ENCODE measurements at places on chromosomes 12 and 14.
A peak's percentile ranks its signal among the peaks of the same experiment; 100 is the strongest.

- DNase-seq = no peak
Measured at GRCh38 chr12:124520265-124520701, 47.1 kb downstream of the NCOR2 start.

DNA sequence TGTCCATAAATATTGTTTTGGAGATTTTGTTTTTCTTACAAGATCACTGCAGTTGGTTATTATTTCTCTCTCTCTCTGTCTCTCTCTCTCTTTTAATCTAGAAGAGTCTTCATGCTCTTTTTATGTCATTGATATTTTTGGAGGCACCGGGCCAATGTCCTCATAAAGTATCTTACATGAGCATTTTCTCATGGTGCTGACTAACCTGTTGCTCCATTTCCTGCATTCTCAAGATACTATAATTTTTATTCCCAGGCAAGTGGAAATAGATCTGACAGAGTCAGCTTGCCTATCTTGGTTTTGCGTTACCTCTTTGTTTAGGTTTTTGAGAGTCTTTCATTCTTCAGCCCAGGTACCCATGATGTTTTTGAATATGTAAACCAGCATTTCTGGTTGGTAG, 938.8 kb upstream of the FBXO33 start:
- DNase-seq = no peak

GRCh38 chr14:33103489-33103888, 164.8 kb downstream of the NPAS3 start:
- DNase-seq = no peak

DNA sequence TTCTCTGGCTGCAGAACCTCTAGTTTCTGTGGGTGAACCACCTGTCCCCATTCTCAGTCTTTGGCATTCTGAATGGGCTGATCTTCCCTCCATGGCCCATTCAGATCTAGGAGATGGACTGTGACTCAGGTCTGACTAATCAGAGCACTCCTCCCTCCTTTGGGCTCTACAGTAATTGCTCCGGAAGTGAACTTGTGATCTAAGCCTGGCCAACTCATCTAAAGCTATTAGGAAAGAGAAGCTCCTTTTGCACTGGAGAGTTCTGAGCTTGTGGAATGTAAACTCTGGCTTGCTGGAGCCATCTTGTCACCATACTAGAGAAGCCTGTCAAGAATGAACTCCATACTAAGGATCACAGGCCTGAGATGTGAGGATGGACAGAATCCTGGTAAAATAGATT, 168.2 kb downstream of the SUDS3 start:
- DNase-seq = no peak

- no peak for DNase-seq
Measured at GRCh38 chr14:54877015-54877702, 25.5 kb downstream of the GCH1 start.

DNA sequence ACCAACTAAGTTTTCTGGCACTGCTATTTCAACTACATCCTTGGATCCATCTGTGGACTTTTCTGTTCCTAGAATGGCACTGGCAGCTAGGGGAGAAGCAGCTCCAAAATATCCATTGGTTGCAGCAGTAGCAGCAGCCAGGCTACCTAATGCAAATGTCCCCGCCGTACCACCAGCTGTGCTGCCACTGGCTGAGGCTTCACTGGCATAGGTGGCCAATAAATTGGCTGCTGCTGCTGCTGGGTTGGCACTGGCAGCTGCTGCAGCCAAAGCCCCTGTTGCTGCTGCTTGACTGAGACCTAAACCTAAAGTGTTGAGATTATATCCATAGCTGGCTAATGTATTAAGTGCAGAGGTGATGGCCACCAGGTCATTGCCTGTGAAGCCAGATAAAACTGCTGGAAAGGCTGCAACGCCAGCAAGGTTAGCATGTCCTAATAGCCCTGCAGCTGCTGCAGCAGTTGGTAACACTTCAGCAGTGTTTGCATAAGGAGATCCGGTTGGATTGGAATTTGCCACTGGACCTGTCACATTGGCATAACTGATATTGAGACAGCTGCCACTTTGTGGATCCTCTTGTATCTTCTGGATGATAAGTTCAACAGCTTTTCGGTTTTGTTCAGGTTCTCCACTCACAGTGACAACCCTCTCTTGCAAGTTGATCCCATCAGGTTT, 149.5 kb downstream of the NOVA1 start:
- DNase-seq = no peak

GRCh38 chr12:101670007-101670671, 27.3 kb upstream of the CHPT1 start:
- no peak for DNase-seq

DNA sequence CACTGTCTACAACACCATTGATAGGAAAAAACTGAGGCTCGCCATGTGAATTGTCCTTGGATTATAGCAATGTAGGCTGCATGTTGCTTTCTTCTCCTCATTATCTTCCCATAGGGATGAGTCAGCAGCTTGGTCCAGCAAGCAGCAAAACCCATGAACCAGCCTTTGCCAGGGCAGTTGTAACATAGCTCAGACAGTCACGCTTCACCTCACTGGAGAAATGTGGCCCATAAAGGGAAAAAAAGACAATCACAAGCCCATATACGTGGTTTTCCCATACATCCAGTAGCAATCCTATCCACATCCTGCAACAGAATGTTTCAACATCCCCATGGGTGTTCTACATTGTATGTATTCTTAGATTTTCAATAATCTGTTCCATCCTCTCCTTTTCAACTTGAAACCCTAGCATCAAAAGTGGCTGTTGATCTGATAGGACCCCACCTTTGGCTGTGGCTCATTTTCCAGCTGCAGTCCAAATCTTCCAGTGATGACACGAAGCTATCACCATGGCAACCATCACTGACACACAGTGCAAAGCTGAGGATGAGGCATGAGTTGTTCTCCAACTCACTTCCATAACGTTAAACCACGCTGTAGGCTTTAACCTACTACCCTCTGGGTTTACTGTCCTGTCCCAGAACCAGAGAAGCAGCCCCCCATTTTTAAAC, 34.0 kb downstream of the GRIN2B start:
- DNase-seq = no peak

DNA sequence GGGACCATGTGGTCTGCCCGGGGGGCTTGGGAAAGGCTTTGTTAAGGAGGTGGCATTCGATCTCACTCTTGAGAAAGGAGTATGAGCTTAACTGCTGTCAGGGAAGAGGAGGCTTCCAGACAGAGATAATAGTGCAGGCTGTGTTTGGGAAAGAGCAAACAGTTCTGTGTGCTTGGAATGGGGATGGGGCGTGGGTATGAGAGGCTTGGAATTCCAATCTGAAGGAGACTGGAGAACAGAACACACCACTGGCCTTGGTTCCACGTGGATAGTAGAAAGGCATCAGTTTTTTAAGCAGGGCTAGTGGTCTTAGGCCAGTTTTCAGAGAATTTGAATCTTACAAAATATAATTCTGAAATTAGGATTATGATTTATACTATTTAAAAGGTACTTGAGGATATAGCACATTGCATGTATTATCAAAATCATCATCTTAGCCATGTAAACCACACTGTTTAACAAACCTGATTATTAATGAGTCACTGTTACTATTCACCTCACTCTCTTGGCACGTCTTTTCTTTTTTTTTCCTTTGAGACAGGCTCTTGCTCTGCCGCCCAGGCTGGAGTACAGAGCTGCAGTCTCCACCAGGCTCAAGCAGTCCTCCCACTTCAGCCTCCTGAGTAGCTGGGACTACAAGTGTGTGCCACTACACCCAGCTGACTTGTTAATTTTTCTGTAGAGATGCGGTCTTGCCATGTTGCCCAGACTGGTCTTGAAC, 38.5 kb upstream of the KCNK13 start:
- DNase-seq = no peak

- DNase-seq = no peak
Measured at GRCh38 chr14:88975926-88976325, 151.5 kb downstream of the TTC8 start.

GRCh38 chr12:90027889-90028634, 319.4 kb upstream of the ATP2B1 start:
- no peak for DNase-seq

GRCh38 chr14:104277416-104278213, 139.2 kb downstream of the KIF26A start:
- no peak for DNase-seq

GRCh38 chr12:102735104-102735503, 181.9 kb downstream of the PAH start:
- no peak for DNase-seq

DNA sequence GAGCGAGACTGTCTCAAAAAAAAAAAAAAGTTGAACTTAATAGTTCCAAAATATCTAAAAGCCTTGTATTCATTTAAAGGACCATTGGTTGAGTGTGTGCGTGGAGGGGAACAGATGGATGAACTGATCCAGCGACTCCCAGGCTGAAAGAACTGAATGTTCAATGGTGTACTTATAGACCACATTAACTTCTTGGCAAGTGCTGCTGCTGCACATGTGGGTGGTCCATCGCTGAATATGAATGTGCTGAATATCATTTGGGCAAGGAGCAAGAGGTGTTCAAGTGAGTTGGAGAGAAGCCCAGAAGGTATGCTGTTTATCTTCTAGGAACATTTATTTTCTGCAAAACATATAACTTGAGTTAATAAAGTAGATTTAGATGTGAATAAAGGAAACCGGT, 289.0 kb upstream of the RPL10L start:
- DNase-seq = no peak

GRCh38 chr12:28827861-28828260, 321.2 kb upstream of the FAR2 start:
- no peak for DNase-seq

DNA sequence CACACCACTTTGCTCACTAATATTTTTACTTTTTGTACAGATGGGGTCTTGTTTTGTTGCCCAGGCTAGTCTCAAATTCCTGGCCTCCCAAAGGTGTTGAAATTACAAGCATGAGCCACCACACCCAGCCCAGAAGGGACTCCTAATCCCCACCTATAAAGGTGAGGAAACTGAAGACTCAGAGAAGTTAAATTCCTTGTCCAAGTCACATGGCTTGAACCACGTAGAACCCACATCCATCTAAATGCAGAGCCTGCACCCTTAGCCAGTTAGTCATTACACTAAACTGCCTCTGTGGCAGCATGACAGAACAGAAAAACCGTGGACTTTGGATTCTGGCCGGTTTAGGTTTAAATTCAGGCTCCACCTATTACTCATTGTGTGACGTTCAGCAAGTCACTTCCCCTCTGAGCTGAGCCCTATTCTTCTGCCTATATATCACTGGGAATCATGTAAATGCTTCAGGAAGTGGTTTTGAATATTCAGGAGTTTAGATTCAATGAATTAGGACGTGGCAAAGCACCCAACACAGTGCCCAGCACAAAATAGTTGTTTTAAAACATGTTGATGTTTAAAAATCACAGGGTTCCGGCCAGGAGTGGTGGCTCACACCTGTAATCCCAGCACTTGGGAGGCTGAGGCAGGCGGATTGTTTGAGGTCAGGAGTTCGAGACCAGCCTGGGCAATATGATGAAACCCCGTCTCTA, 3.0 kb upstream of the CORO1C start:
- DNase-seq = no peak

GRCh38 chr12:113797535-113797868, 168.6 kb downstream of the RBM19 start:
- DNase-seq = no peak

DNA sequence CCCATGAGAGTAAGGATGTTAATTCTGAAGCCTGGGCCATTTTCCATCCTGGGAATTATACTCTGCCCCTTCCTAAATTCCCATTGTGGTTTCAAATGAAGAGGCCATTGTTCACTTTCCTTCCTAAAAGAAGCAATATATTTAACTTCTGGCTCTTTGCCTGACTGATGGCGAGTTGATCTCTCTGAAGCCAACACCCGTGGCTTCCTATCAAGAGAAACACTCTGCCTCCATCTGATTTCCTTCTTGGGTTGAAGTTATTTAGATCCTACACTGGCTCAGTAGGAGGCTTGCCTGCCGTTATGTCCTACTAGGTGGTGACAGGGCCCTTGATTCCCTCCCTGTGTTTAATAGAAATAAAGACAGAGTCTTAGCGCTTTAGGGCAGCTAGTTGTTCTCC, 97.4 kb downstream of the PRKCH start:
- no peak for DNase-seq

DNA sequence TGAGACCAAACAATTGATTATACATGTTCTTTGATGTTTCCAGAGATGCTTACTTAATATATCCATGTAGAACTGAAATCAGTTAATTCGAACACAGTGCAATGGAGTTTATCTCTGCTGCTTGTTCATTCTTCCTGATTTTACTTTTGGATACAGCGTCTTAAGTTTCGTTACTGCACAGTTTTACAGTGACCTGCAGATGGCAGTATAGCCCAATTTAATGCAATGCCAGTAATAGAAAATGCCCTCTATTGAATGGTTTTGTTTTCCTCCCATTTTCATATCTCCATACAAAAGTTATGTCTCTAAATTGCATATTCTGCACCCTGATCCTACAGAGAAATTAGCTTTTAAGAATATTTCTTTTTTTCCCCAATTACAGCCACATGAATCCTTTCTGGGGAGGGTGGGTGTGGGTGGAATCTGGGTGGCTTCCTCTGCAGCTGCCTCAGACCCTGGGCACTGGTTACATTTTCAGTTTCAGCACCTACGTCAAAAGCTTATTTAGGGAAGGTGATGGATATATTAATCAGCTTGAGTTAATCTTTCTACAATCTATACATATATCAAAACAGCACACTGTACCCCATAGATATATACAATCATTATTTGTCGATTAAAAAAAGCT, 101.1 kb upstream of the DCD start:
- DNase-seq = peak; percentile 45

DNA sequence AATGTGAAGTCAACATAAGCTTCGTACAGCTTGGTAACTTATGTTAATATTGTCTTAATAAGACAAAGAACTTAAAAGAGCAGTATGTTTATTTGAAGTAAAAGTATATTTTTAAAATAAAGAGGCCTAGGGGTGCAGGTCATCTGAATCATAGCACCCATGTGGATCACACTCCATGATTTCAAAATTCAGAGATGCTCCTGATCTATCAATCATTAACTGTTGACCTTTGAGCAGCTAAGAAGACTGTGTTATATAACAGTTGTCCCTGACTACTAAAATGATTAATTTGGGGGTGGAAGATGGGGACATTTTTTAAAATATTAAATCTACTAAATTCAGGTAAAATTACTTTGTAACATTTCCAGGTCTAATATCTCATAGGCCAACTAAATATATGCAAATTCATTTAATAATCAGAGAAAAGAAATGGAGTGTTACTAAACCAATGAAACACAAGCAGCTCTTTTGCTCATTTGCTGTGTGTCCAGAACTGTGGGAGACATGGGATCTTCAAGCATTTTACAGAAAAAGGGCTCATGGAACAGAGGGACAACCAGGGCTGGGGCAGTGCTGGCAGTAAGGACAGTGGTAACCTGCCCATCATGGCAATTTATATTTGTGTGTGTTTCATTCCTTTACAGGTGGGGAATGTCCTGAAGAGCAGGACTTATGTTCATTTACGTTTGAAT, 120.7 kb upstream of the PCED1B start:
- no peak for DNase-seq
